ENCODE measurements at places on chromosomes 16 and 17. TPM values are rescaled to one million over a fixed set of nuclear protein-coding genes. Genes with fewer than 3 reads are reported as not detected.

- DNase-seq = no peak
Measured at GRCh38 chr16:84554627-84555328, 50.3 kb upstream of the MEAK7 start.

- DNase-seq = no peak
Measured at GRCh38 chr17:48692049-48692448, 30.3 kb downstream of the PRAC1 start.

GRCh38 chr17:17750881-17751280, 69.6 kb downstream of the RAI1 start:
- no peak for DNase-seq

DNA sequence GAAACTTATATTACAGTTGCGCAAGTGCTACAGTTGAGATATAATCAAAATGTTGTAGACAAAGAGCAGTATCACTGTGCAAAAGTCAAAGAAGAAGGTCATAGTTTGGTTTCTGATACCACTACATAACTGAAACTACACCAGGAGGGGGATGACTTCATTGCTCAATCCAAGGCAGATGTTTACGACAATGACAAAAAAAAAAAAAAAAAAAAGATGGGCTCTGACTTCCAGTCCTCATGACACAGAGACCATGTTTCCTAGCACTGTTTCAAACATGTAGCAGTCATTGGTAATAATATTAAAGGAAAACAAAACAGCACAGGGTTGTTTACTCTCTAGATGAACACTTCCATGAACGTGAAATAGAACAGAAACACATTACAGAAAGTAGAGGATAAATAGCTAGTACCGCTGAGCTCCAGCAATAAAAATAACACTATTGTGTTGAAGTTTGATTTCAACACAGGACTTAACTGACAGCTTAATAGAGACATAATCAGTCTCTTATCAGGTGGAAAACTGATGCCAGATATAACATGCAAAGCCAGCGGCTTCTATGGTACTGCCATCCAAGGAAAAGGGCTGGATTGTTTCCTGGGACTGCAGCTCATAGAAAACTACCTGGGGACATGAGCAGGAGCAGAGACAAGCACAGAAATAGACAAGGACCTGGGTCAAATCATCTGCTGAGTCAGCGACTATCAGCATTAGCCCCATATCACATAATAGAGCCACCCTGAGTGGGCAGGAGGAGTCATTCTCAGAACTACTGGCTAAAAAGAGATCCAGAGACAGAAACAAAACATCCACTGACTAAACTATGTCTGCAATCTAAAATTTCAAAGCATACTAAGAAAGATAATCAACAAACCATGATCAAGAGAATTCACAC, 463.6 kb upstream of the SOX9 start:
- DNase-seq = no peak

DNA sequence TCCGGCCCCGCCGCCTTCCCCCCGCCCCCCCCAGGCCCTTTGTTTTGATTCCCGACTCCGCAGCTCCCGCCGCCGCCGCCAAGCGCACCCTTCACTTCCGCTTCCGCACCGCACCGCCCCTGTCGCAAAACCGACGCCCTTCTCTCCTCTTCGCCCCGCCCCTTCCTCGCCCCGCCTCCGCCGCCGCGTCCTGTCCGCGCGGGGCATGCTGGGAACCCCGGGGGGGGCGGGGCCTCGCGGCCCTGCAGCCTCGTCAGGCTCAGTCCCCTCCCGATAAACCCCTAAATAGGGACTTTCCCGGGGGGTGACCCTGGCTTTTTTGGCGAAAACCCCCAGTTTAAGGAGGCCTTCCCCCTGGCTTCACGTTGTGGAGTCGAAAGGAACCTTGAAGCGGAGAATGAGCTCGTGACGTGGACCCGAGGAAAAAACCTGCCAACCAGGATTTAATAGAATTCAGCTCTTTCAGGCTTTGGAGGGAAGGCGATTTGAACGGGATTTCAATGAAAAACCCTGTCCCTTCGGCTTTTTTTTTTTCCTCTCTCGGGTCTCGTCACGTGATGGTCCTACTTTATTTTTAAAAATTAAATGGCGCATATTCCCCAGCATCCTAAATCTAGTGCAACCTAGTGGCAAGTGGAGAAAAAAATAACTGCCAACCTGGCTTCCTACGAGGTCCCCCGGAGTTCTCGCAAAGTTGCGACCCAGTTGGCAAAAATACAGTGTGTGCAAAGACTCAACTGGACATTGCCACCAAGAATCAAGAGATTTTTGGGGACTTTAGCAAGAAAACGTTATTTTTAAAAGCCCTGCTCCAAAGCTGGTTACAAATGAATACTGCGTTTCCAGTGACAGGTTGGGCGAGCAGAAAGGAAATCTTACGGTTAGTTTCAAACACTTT, at the start of gene MARF1:
MARF1 (minus strand) TSS at position 107 of the 898 bp plus-strand sequence. CDS start 3,921 bp downstream, outside the sequence.
- no peak for DNase-seq

DNA sequence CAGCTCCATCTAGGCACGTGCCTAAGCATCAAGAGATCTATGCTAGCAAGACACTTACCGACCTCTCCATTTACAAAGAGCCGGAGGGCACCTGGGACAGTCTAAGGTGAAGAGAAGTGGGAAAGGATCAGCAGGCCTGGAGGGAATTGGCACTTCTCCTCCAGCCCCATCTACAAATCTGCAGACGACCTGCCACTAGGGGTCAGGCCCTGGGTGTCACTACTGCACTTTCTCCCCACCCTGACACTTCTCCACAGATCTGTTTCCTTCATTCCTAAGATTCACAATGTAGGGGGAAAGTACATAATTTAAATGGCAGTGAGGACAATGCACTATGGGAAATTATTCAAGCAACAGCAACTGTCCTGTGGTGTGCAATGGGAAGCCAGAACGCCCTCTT, 8.1 kb downstream of the MKS1 start:
- DNase-seq = no peak

Gene GPS1
- 105 TPM for total RNA-seq

GRCh38 chr16:2439598-2439997, 10.4 kb downstream of the CCNF start:
- DNase-seq = no peak

DNA sequence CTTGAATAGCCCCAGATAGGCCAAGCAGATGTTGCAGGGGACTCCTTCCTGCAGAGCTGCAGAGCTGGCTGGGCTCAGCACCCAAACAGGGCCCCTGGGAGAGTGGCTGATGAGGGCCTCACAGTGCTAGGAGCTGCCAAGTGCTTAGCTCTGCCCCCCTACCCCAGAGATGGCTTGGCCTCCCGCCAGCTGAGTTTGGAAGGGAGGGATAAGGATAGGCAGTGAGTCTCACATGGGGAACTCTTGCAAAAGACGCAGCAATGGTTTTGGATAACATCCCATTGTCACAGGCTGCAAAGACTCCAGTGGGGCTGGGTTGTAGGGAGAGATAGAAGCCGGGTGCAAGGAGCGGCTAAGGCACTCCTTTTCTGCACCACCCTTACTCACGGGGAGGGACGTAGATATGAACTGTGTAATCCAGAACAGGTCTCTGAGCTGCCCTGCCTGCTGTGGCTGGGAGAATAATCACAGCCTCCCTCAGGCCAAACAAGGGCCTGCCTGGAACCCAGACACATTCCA, 52.9 kb upstream of the MAF start:
- no peak for DNase-seq

Data from epithelial cell of proximal tubule (primary cell).